ENCODE measurements at places on chromosomes 16 and 17.

GRCh38 chr17:66574123-66574522, 260.8 kb upstream of the CACNG5 start:
- no peak for DNase-seq

- no peak for DNase-seq
These were observed 27.6 kb upstream of the PRM1 start for GRCh38 chr16:11308493-11309283.

GRCh38 chr17:31475378-31476162, 84.1 kb downstream of the RAB11FIP4 start:
- DNase-seq, result no peak

DNA sequence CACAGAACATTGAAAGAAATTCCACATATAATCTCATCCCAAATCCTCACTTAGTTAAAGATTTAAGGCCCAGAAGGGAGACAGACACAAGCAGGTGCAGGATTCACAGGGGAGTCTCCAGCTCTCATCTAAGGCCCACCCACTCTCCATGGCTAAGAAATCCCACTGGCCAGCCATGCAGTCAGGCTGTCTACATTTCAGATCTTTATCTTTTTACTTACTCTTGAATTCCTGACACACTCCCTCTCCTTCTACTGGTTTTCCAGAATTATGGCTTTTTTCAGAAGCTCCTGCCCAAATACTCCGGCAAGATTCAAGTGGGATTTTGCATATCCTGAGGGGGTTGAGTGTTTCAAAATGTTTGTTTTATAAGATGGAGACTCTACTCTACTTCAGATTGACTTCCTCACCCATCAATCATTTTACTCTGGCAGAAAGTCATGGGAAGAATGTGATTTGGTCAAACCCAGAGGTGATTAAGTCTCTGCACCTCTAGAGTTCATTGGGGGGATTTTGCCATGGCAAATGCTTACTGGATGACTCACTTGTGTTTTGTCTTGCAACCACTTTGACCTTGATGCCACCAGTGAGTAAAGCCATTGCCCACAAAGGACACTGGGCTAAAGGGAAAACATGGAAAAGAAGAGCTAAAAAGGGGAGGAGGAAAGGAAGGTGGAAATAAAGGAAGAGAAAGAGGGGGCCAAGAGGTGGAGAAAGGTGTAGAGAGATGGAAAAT, 688.8 kb upstream of the SALL1 start:
- no peak for DNase-seq

DNA sequence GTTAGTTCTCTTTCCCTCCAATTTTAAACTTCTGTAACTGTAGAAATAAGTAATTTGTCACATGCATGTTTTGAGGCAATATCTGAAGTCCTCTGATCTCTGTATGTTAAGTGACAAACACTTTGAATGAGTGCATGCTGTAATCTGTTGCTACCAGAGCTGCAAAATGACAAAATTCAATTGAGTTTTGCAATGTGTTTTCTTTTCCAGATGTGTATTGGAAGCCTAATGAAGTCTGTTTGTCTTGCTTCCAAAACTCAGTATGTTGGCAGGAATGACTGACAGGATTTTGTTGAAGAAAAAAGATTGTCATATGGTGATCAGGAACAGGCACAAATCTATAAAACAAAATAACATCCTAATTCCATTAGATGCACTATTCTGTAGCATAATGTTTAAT, 561.6 kb upstream of the CDH8 start:
- DNase-seq, result no peak

DNA sequence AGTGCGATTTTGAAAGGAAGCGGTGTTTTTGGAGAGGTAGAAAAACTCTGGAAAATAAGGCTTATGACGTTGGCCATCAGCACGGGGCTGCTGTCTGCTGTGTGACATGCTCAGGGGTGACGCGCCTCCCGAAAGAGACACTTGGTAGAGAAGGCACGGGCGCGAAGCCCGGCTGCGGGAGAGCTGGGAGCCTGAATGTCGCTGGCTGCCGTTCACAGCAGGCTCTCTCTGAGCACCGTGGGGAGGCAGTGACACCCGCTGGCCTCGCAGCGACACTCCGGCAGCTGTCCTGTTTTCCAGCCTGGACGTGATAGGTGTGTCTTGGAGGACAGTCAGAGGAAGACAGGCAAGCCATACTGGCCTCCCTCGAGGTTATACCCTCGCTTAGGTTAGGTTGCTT, 759.1 kb upstream of the RBFOX1 start:
- DNase-seq, result no peak

DNA sequence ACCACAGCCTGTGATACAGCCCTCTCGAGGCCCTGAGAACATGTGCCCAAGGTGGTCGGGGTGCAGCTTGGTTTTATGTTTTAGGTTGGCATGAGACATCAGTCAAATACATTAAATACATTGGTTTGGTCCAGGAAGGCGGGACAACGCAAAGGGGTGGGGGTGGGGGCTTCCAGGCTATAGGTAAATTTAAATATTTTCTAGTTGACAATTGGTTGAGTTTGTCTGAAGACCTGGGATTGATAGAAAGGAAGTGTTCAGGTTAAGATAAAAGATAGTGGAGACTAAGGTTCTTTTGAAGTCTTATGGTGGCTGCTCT, 1.2 kb upstream of the ZKSCAN2 start:
- no peak for DNase-seq

Measured in non-pigmented ciliary epithelial cell (primary cell).